ENCODE measurements at places on chromosomes 16 and 17.
A peak's percentile ranks its signal among the peaks of the same experiment; 100 is the strongest.

DNA sequence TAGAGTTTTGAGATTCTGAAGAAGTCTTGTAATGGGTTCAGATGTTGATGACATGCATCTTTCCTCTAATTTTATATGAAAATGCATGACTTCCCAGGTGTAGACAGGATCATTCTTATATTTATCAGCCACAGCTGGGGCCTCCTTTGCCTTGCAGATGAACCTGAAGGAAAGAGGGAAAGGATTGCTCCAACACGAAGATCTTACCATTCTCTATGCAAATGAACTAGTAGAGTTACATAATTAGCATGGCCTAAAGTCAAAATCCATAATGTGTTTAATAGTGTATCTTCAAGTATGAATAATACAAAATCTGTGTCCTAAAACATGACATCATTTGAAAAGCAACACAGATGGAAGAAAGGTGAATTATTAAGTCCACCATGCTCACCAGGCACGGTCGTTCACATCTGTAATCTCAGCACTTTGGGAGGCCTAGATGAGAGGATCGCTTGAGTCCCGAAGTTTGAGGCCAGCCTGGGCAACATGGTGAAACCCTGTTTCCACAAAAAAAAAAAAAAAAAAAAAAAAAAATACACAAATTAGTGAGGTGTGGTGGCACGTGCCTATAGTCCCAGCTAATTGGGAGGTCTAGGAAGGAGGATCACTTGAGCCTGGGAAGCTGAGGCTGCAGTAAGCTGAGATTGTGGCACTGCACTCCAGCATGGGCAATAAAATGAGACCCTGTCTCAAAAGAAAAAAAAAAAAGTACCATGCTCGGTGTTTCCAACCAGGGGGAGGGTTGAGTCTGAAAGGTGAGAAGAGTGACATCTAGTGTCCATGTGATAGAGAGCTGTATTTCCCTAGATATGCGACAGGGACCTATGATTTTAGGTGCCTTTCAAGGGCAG is 6.3 kb downstream of the VWA3A start:
- peak; percentile 51 for DNase-seq

DNA sequence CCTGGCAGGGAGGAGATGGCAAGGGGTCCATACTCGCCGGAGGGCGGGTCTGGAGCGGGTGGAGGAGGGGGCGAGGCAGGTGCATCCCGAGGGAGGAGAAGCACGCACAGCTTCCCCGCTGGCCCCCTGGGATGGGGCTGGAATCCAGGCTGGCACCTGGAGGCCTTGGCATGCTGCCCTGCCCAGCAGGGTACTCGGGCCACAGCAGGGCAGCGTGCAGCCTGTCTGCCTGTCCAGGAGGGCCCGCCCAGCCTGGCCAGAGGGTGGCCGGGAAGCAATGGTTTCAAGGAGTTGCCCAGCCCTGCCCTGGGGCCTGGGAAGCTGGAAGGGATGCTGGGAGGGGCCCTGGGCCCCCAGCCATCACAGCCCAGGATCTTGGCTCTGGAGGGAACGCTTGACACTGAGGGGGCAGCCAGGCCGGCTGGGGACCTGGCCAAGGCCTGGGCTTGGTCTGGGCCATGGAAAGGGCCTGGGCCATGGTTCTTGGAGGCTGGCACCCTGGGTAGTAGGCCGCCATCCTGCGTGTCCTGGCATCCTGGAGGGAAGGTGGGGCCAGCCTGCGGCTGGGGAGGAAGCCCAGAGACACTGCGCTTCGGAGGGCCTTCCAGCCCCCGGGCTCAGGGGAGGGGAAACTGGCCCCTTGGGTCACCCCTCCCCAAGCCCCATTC is 1.1 kb downstream of the GLIS2 start:
- no peak for DNase-seq

DNA sequence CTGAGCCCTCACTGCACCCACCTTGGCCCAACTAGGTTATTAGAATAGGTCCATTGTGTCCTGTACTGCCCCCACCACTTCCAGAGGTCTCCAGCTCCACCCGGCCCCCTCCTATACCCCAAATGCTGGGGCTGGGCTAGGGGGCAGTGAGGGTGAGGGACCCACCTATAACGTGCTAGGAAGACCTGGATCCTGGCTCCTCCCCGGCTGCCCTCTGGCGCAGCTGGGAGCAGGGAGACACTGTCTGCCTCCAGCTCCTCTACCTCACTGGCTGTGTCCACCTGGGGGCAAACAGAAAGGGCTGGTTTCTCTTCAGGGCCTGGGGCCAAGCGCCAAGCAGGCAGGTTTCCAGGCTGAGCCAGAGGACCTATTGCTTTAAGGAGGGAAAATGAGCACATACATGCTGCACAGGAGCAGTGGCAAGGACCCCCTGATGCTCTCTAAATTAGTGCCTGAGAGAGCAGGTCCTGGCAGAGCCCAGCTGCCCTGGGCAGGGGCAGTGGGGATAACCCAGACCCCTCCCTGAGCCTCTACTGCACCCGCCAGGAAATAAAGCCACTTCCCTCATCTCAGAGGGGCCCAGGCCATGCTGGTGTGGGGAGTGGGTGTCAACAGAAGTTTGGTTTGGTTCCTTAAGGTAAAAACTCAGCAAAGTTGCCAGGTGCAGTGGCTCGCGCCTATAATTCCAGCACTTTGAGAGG is 12.2 kb downstream of the TSPOAP1 start:
- no peak for DNase-seq

DNA sequence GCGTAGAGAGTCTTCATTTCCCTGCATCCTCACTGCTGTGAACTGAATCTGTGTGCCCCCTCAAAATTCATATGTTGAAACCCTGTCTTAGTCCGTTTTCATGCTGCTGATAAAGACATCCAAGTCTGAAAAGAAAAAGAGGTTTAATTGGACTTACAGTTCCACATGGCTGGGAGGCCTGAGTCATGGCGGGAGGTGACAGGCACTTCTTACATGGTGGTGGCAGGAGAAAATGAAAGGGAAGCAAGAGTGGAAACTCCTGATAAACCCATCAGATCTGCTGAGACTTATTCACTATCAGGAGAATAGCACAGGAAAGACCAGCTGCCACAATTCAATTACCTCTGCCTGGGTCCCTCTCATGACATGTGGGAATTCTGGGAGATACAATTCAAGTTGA is 3.1 kb upstream of the CCDC42 start:
- DNase-seq: no peak

DNA sequence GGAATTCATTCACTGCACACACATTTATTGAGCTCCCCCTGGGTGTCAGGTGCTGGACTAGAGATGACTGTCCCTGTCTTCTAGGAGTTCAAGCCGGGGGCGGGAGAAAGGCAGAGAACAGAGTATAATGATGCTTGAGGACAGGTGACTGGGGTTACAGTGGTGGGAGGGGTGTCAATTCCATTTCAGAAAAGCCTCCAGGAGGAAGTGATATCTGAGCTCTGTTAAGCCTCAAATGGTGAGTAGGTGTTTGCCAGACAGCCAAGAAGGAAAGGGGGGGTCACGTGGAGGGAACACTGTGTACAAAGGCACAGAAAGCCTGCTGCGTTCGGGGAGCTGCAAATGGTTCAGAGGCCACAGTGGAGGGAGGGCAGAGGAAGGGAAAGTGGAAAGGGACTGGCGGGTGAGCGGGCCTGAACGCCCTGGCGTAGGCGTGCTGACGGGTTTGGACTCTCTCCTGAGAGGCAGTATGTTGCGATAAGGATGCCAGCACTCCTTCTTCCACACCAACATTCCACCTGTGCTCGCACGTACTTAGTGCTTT is 9.7 kb upstream of the NXPH3 start:
- DNase-seq: no peak

DNA sequence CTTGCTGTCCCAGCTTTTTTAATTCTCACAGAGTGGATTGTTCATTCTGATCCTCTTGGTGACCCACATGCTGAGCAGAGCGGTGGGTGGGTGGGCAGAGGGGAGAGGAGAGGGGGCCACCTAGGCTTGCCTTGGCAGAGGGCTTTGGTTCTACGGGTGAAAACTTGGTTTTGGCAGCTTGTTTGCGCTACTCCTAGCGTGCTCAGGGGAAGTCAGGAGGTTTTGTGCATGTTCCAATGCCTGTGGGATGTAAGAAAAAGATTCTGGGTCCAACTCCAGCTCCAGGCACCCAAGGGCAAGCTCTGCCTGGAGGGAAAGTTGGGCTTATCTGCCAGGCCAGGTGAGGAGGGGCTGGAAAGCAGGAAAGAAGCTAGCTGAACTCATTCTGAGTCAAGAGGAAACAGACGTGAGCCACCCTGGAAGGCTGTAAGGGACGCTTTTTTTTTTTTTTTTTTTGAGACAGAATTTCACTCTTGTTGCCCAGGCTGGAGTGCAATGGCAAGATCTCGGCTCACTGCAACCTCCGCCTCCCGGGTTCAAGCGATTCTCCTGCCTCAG is 169.1 kb downstream of the WSCD1 start:
- DNase-seq: no peak

- peak; percentile 86 for DNase-seq
These were observed 26.9 kb upstream of the ZNF750 start for GRCh38 chr17:82866590-82867191.

GRCh38 chr17:8327303-8327649 is 12.4 kb upstream of the ODF4 start:
- no peak for DNase-seq

- no peak for DNase-seq
These were observed 14.1 kb downstream of the TBC1D16 start for GRCh38 chr17:80021600-80021999.

- DNase-seq: no peak
These were observed 15.2 kb downstream of the PIEZO1 start for GRCh38 chr16:88769617-88770460.

DNA sequence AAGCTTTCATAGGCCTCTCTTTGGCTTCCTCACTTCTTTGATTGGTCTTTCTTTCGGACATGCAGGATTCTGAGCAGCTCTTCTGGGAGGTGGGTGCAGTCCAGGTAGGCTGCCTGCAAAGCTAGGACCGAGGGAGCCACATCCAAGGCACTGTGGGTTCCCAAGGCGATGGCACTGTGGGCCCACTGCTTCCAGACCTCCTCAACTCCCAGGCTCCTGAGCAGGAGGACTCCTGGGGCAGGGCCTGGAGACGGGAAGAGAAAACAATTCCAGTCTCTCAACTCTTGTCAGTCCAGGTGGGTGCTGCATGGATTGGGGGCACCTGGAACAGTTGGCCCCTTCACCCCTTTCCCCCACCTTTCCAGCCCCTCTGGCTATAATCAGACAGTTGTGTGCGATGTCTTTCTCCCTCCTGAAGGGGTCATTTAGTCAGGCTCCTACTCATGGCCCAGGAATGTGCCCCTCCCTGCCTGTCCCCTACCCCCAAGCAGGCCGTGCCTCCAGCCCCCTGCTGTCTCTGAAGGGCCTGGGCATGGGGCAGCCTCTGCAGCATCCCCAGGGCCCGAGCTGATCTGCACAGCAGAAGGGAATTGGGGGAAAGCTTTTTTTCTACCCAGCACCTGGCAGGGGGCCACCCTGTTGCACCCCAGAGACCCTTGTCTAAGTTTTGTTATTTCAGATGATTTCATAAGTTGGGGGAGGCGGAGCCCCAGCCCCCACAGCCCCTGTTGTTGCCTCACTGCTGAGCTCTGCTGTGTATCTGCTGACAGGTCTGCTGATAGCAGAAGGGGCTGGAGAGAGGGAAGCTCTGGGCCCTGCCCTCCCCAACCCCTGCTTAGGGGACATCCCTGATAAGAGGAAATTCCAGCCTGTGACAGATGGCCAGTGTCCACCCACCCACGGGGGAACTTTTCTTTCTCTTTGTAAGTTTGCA is 330.3 kb downstream of the SEC14L1 start:
- DNase-seq: no peak

DNA sequence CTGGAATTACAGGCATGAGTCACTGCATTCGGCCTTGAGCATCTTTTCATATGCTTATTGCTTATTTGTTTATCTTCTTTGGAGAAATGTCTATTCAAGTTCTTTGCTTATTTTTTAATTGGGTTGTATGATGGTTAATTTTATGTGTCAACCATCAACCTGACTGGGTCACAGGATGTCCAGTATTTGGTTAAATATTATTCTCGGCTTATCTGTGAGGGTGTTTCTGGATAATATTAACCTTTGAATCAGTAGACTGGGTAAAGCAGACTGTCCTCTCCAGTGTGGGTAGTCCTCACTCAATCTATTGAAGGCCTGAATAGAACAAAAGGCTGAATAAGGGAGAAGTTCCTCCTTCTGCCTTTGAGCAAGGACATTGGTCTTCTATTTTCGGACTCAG is 142.0 kb downstream of the SSH2 start:
- no peak for DNase-seq

DNA sequence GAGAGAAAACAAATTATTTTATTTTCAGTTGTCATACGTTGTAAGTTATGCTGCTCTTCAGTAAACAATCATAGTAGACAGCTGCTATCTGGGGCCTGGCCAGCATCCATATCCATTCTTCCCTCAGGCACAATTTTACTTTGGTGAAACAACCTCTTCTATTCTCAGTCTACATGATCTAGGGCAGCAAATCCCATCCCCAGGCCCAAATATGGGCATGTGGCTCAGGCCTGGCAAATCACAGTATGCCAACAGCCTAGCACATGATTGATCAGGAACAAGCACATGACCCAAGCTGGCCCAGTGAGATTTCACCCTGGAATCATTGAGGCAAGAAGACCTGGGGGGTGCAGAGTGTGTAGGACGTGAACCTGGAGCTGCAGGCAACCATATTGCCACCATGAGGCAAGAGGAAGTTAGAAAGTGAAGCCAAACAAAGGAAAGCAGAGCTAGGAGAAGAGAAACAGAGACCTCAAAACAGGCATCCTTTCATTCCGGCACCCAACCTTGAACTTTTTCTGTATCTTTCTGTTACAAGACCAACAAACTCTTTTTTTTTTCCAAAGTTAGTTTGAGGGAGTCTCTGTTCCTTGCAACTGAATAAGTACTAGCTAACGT is 10.3 kb upstream of the ABCC12 start:
- DNase-seq: no peak

GRCh38 chr16:9476744-9477143 is 385.3 kb downstream of the HAPSTR1 start:
- DNase-seq: no peak

- DNase-seq: no peak
These were observed 31.4 kb downstream of the ANKRD40 start for GRCh38 chr17:50676065-50676975.

DNA sequence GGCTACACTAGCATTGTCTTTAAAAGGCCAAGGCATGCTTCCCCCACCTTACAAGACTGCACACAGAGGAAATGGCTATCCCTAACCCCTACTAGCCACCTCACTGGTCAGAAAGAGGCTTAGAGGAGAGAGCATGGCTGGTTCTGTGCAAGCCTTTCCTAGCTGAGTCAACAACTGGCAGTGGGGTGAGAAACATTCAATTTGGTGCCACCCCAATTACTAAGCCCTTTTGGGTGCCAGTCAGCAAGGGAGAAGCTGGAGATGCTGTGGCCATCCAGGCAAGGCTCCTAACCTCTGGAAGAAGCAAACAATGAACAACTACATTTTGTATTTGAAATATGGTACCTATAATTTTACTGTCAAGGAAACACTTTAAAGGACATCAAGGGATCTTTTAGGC is 4.7 kb upstream of the KAT7 start:
- DNase-seq: no peak

- no peak for DNase-seq
These were observed 75.0 kb upstream of the CPHXL start for GRCh38 chr16:75801307-75801706.

DNA sequence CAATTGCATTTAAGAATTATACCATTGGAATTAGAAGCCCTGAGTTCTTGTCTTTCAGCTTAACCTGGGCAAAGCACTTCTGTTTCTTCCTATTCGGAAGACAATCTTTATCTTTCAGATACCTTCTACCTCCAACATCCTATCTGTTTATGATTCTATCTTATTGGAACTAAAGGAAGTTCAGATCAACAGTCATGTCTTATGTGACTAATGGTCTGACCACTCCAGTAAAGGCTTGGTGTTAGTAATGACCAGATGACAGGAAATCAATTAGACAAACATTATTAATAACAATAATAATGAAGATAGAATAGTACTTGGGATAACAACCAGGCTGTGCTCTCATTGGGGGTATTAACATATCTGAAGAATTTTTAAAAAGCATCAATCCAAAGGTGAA is 11.3 kb downstream of the HS3ST3A1 start:
- DNase-seq: no peak

GRCh38 chr16:15464401-15465186 is 30.2 kb downstream of the BMERB1 start:
- DNase-seq: no peak

Data from hepatic stellate cell (primary cell).